ENCODE measurements at places on chromosomes 6 and 20. TPM values are rescaled to one million over a fixed set of nuclear protein-coding genes. Genes with fewer than 3 reads are reported as not detected.

The CST1 gene
- total RNA-seq: not detected

The FAM83D gene
- total RNA-seq: 22.5 TPM

The PSMA7 gene
- 407 TPM for total RNA-seq

The TNF gene
- not detected for total RNA-seq

The HFE gene
- total RNA-seq: 2.6 TPM

The SPATS1 gene
- not detected for total RNA-seq

The ERVFRD-1 gene
- 0.16 TPM for total RNA-seq

The ZBTB46 gene
- 46.9 TPM for total RNA-seq
